Head of caudate nucleus (tissue), 42 donors: ENCODE measurements at places on chromosomes 6 and 20.

DNA sequence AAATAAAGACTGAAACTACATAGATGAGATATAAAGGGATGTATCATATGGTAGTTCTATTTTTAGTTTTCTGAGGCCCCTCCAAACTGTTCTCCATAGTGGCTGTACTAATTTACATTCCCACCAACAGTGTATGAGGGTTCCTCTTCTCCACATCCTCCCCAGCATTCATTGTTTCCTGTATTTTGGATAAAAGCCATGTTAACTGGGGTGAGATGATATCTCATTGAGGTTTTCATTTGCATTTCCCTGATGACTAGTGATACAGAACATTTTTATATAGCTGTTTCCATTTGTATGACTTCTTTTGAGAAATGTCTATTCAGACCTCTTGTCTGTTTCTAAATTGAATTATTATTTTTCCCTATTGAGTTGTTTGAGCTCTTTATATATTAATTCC is 229.3 kb downstream of the RFPL4B start:
- DNase-seq: no peak

DNA sequence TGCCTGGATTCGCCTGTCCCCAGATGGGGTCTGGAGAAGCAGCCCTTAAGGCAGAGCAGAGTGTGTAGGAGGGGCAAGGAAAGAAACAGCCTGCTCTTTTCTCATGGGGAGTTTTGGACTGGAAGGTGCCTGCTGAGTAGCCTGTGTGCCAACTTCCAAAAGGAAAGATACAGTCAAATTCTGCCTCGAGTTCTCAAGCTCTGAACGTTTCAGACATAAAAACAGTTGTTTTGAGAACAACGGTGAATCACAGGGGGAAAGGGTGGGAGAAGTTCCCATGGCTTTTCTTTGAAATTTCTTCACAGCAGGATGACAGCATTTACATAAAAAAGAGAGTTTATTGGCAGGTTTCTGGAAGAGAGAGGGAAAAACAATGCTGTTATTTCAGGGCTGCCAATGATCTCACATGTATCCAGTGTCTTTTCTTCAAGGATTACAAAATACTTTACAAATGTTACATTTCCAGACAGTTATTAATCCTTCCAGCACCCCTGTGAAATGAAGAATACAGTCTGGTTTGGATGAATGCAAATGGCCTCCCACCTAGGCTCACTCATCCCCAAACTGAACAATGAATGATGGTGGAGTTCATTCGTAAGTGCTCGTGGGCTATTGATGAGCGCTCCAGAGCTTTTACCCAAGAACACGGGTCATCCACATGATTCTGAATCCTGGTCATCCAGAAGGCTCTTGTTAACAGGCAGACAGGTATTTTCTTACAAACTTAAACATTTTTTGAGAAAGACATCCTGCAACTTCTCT is 33.8 kb upstream of the ECI2 start:
- no peak for DNase-seq

DNA sequence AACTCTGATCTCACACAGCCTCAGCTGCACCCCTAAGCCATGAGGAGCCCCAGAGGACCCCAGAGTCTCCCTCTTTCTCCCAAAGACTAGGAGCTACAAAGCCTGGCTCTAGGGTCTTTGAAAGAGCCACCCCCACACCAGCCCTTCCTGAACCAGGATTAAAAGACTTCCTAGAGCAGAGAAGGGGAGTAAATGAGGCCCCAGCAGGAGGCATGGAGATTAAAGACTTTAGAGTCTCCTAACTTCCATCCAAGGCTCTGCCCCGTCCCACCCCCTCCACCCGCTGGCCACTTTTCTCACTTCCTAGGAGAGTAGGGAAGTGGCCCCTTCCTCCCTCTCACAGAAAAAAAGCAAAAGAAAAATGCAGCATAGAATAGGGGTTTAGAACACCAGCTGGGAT is 1.7 kb downstream of the PREX1 start:
- no peak for DNase-seq

DNA sequence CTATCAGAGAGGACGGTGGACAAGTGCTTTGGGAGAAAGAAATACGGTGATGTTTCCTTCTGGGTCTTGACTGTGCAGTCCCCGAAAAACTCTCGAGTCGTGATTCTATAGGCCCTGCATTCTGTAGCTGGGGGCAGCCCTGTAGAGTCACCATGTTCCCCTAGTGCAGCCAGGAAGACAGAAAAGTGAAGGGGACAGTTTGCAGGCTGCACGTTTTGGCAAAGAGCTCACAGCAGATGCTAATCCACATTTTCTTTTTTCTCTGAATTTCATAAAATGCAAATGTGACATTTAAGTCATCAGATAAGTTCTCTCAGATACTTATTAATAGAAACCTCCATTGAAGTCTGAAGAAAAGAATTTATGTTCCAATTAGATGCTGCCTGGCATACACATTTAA is 19.5 kb downstream of the SPATS1 start:
- no peak for DNase-seq

DNA sequence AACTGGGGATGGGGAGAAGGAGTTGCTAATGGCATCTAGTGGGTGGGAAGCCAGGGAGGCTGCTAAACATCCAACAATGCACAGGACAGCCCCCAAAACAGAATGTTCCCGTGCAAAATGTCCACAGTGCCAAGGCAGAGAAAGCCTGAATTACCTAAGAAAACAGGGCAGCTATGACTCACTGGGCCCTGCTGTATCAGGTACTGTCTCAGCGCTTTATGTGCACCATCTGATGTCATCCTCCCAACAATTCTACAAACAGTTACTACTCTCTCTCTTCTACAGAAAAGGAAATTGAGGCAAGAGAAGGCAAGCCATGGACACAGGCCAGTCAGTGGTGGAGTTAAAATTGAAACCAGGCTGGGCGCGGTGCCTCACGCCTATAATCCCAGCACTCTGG is 3.1 kb downstream of the YTHDF1 start:
- DNase-seq: no peak

DNA sequence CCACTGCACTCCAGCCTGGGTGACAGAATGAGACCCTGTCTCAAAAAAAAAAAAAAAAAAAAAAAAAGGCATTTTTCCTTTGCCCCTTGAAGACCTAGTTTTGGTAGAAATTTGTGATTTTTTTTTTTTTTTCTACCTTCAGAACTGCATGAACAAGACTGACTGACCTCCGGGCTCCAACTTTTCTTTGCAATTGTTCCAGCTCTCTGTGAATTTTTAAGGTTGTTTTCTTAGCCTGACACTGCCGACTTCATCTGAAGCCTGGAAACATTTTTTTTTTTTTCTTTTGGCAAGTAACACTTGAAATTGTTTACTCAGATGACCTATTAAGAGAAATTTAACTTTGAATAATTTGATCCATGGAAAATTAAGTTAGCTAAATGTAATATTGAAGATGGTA is 73.0 kb downstream of the SLC24A3 start:
- DNase-seq: no peak

DNA sequence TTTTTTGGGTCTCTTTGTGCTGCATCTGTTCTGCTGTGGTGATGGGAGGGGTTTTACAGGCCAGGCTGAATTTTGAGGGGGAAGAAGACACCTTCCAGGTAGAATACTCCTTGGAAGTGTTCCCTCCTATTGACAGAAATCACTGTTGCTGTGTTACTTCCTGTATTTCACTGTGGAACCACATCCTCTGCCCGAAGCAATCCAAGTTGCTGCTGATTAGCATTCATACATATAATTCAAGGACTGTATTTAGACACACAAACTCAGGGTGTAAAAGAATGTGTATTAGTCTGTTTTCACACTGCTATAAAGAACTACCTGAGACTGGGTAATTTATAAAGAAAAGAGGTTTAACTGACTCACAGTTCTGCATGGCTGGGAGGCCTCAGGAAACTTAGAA is 50.6 kb upstream of the TMEM244 start:
- no peak for DNase-seq

- no peak for DNase-seq
Observed at GRCh38 chr6:151154418-151154817, 85.3 kb upstream of the AKAP12 start.

- DNase-seq: no peak
Observed at GRCh38 chr6:6616656-6617055, 28.1 kb downstream of the LY86 start.

- DNase-seq: no peak
Observed at GRCh38 chr6:154394571-154394970, 38.0 kb upstream of the IPCEF1 start.

DNA sequence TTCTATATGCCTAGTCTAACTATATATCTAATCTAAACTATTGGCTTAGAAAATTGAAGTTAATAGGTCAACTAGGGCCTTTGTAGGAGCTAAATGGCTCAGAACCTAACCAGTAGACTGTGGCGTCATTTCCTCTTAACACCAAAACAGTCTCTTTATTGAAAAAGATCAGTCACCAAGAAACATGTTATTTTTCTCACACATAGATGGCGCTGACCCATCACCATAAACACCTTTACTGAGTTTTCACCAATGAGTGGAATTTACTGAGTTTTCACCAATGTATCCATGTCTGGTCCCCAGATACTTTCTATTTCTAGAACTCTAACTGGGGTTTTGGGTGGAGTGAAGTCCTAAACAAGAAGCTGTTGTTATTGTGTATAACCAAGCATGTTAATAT is 636.0 kb downstream of the BCKDHB start:
- DNase-seq: no peak

DNA sequence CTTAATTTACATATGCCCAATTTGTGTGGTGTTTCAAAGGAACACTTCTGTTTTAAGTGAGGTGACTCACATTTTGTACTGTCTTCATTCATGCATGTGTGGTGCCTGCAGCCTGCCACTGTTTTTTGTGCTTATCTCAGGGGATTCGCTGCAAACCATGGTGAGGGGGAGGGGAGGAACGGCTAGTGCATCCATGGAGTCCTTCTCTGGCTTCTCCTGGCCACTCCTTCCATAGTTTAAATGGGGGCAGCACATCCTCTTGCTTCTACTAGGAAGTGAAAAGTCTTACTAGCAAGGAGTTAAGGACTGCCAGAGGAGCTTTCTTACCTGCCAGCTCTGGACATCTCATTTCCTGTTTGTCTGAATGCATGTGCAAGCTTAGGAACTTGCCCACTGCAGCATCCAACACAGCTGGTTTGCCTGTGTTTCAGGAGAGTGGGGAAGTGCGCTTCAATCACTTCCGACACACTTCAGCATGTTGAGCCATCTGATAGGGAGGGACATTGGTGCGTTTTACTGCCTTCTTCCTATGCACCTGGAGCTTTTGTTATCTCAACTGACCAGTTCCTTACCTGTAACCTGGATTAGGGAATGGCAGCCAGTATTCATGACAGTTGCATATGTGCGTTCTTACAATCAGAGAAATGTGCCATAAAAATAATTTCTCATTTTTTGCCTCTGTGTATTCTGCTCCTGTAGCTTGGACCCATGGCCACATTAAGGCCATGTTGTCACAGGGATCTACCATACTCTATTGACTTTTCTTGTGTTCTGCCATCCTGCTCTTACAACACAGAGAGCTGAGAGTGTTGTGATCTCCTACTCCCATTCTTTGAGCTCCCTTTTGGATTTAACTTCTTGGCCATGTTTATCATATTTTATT is 211.3 kb downstream of the ARID1B start:
- no peak for DNase-seq

DNA sequence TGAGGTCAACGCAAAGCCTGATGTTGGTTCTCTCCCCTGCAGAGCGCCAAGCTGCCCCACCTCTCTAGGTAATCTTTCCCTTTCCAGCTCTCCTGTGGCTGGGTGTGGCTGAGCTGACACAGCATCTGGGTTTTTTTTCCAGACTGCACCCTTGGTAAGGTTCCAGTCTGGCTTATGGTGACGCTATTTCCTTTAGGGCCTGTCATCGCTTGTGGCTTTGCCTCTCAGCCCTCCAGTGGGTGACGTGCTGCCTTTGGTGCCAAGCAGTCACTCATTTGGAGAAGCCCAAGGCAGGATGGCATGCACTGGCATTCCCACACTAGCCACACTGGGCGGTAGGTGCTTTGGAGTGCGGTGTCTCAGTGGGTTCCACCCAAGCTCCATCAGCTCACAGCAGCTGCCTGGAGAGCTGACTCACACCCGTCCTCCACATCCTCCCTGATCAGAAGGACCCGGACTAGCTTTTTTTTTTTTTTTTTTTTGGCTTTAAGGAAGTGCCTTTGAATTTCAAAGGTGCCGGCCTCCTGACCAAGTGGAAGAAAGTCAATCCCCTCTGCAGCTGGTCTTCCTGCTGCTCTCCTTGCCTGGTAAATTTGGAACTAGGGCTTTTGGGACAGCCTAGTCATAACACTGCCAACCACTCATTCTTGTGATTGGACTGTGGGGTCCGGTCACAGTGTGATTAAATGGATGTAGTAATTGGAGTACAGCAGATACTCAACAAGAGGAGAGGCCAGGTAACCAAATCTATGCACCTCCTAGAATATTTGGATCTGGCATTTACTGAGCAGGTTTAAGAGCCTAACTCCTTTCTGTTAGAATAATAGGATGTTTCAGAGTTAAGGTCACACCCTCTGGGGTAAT is 153.6 kb downstream of the CD83 start:
- DNase-seq: no peak

DNA sequence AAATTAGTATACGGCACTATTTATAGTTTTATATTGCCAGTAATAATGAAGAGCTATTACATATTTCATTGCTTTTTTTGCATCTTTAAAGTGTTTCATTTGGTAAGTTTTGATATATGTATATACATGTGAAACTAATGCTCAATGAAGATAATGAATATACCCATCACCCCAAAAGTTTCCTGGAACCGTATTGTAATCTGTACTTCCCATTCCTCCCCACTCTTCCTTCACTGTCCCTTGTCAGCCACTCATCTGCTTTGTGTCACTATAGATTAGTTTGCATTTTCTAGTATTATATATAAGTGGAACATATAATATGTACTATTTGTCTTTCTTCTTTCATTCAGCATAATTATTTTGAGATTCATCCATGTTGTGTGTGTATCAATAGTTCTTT is 10.3 kb upstream of the TBC1D32 start:
- DNase-seq: no peak

DNA sequence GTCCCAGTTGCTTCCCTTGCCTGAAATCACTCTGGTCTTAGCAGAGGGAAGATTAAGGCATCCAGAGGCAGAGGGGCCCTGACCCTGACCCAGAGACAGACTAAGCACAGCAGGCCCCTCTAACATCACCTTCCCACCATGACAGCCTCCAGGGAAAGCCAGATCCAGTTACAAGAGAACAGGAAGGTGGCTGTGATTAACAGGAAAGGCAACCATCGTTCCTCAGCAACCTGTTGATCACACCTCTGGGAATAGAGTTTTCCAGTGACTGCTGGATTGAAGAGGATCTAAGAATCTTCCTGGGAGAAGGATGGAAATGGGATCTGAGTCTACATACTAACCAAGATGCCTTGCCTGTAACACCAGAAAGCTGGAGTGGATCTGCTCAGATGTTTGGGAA is 5.2 kb upstream of the TREM1 start:
- no peak for DNase-seq

- no peak for DNase-seq
Observed at GRCh38 chr6:4029687-4030086, 49.2 kb downstream of the FAM217A start.

DNA sequence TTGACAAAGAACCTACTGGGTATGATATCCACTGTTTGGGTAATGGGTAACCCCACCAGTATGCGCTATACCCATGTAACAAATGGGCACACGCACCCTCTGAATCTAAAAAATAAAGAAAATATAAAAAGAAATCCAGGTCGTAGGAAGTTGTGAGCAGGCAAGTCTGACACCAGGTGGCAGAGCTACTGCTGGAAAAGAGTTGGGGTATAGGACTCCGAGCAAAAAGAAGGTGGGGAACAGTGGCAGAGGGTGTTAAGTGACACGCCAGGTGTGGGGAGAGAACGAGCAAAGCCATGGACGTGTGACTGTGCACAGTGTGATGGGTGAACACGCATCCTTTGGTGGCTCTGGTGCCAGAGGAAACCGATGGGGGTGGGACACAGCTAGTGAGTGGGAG is 46.7 kb downstream of the NOX3 start:
- DNase-seq: no peak
